SJSA1 (cell line): ENCODE measurements at places on chromosomes 6 and 20.

DNA sequence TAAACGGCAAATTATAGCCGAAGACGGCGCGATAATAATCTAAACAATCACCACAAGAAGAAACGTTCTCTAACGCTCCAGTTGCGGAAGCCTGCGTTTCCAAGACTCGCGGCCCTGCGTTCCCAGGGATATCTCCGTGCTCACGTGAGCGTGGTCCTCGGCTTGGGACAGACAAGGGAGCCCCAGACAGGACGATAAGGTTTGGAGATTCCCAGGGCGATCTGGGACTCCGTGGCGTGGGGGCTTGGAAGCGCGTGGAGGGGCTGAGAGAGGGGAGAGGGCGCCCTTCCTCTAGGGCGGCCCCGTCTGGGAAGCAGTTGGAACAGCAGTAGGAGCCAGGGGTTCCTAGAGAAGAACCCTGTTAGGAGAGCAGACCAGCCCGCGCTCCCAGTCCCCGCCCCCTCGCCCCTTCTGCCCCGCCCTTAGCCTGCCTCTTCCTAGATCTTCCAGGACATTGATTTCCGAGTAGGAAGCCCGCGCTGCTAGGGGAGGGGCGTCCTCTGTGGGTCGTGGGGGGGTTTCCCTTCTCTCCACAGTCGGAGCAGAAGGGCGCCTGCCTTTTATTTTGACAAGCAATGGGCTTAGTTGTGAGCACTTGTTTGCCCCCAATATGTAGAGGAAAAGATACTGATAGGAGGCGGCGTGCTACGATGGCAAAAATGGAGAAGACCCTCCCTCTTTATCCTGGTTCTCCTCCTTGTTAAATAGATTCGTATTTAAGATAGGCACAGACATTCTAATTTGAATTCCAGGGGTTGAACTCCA lies 10.6 kb downstream of the NRN1 start:
- DNase-seq, result peak; percentile 62

DNA sequence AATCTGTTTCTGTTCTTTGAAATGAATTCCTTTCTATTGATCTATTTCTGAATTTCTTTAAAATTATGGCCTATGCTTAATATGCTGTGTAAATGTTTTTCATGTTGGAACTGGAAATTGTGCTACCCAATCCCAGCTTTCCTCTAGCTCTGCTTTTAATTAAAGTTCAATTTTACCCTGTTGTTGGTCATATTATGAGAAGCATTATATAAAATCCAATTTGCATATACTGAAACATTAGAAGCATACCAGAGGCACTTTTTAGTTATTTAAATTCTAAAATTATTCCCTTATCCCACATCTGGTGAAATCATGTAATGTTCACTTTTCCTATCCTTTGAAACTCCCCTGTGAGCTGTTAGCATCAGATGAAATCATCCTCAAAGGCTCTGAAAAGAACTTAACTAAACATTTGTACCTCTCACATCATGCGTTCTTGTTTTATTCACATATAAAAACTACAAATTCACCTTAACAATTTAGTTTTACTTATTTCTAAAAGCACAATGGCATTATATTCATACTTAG lies 160.6 kb upstream of the COL21A1 start:
- DNase-seq, result no peak

DNA sequence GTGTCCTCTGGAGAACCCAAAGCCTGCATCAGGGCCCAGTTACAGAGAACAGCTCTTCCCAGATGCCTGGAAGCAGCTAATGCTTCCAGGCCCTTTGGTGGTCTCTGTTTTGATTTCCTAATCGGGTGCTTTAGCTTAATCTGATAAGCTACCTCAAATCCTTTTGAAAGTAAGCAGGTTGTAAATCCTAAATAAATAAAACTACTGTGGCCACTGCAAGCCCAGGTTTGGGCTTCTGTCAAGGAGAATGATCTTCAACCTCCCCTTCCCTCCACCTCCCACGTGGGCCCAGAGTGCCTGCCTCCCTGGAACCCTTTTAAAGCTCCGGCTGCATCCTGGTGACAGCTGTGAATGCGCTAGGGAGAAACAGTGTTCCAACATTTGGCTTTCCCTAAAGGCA lies 25.2 kb upstream of the FYN start:
- no peak for DNase-seq

DNA sequence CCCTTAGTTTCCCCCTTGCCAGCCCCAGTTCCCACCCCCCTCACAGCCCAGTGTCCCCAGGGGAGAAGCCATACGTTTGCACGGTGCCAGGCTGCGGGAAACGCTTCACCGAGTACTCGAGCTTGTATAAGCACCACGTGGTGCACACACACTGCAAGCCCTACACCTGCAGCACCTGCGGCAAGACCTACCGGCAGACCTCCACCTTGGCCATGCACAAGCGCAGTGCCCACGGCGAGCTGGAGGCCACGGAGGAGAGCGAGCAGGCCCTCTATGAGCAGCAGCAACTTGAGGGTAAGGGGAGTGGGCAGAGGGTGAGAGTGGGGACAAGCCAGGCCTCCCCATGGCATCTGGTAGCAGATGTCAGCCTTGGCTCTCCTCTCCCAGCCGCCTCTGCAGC lies 5.1 kb upstream of the DEF6 start:
- no peak for DNase-seq

DNA sequence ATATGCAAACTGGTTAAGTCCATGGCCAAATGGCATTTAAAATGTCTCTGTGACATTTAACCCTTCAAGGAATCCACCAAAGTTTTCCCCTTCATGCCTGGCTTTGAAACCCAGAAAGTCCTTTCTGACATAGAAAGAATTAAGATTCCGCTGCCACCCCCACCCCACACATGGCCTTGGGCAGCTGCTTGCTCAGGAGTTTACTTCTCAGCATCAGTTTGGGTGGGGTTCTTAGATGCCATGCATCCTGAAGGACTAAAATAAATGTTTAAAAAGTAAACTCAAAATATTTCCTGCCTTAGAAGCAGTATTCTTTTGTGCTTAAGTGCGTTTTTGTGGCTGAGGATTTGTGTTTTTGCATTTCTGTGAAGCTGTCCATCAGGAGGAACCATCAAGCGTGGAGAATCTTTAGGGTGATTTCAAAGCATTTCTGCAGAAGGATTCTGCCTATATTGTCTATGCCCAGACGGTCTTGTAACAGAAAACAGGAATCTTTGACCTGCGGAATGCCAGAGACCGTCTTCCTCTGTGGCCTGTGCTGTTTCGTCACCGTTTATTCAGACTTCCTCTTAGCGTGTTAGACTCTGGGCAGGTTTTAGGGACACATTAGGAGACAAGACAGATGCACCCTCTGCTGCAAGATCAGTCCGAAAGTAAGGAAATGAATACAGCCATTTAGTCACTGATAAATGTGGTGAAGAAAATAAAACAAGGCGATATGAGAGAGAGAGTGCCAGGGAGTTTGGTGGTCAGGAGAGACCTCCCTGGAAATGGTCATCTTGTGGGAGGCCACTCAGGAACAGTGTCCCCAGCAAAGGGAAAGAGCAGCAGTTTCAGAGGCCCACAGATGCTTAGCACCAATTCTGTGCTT lies 6.2 kb downstream of the DUSP22 start:
- DNase-seq, result no peak

GRCh38 chr6:148658681-148659430 lies 88.0 kb upstream of the UST start:
- no peak for DNase-seq

DNA sequence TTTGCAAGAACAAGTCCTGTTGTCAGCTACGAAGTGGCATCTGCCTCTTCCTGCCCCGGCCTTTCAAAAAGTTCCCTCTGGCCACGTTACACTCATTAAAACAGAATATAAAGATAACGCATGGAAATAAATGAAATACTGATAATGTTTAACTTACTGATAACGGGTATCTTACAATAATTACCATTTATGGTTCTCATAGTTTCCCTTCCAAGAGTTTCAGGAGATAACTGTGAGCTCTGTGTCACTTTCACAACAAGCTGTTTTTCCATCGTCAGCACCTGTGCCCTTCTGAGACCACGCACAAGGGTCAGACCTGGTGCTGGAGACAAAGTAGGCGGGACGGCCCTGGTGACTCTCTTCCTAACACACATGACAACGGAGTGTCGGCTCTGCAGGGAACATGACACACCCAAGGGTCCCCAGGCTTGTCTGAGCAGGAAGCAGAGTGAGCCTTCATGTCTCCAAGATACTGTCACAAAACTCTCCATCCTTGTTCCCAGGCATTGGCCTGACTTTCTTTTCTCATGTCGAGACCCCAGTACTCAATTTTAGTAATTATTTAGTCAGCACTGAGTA lies 86.2 kb upstream of the THBS2 start:
- no peak for DNase-seq

GRCh38 chr6:46993846-46994245 lies 48.3 kb downstream of the ADGRF1 start:
- DNase-seq, result peak; percentile 76

DNA sequence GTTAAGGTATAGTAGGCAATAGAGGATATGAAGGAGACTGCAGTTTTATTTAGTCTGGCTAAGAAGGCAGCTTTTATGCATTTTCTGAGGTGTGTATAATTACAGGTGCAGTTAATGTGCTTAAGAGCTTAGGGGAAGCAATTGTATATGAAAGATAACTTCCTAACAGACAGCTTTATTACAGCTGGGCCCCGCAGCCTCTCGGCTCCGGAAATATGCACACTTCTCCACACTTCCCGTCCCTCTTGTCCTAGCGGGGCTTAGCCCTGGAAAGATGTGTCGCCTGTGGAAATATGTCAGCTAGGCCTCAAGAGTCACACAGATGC lies 178.4 kb upstream of the ARID1B start:
- no peak for DNase-seq

DNA sequence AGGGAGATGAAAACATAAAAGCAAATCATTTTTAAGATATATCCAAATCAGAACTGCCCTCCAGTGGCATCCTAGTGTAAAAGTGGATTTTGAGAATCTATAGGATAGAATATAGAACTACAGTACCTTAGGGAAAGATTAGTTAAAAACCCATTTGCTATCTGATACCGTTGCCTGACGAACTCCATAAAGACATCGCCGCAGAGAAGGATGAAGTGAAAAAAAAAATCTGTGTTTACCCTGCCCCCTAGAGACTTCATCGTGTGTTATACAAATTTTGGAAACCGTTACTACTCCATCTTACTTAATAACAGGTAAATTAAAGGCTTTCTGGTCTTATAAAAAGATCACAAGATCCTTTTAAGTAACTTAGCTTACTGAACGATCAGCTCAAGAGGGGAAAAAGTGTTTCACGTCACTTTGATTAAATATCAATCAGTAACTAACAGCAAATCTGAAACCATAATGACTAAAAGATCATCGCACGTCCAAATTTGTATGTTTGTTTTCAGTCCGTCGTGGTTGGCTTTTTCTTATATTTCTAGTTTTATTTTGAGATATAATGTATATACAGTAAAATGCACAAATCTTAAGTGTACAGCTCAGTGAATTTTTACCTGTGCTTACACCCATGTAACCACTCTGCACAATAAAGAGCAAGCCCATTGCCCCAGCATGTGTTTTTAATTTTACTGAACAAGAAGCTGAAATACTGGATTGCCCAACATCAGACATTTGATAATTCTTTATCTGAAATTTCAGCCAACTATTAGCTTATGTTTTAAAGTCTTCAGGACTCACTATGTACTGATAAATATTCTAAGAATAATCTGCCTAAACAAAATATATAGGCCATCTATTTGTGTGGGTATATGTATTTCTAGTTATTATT lies 881 bp upstream of the MCM3 start:
- no peak for DNase-seq

- peak; percentile 45 for DNase-seq
Observed at GRCh38 chr6:89035252-89036101, 45.1 kb upstream of the PNRC1 start.

DNA sequence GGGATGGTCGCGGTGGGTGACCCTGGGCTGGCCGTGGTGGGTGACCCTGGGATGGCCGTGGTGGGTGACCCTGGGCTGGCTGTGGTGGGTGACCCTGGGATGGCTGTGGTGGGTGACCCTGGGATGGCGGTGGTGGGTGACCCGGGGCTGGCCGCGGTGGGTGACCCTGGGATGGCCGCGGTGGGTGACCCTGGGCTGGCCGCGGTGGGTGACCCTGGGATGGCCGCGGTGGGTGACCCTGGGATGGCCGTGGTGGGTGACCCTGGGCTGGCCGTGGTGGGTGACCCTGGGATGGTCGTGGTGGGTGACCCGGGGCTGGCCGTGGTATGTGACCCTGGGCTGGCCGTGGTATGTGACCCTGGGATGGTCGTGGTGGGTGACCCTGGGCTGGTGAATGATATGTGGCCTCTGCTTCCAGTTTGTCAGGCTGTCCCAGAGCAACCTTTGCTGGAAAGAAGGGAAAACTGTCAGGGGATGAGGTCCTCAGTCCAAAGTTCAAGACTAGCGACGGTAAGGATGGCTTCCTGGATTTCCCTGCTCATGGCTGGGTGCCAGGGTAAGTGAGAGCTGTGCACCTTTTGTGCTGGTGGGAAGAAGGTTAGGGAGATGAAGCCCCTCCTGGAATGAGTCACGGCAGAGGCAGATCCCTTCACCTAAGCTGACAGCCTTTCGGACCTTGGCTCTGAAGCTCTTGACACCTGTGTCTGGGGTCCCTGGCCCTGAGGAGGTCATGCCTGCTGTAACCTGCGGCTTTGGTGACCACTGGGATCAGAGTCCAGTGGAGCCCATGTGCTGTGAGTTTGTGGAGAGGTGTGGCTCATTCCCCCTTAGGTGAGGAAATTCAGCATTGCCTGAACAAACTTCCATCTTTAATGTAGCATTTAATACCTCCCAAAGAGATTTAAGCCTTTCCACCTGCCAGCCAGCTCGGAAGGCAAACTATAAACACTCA lies 19.1 kb upstream of the PCMTD2 start:
- no peak for DNase-seq

DNA sequence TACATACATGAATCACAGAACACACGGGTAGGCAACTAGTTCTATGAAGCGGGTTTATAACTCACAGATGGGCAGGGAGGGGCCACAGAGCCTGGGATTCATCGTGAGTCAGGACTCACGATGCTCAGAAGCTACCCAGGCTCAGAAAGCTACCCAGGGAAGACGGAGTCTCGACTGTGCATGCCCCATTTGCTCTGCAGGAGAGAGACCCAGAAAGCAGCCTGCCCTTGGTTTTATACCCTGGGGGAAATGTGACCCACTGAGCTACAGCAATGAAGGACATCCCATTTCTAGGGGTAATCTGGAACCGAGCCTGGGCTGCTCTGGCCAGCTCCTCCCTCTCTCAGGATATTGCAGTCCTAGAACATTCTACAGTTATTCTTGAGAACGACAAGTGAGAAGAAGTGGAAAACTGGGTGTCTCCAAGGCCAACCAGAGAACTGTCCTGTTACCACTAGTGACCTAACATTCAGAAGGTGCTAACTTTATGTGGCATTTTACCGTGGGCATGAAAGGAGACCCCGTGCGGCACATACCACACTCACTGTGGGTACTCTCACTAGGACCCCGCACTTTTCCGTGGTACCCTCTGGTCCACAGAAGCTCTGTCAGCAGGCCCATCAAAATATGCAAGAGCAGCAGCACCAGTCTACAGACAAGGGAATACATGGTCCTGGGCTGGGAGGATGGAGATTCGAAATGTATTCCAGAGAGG lies 201.9 kb upstream of the PMEPA1 start:
- no peak for DNase-seq

- DNase-seq, result no peak
Observed at GRCh38 chr6:66897576-66897975, 1190.5 kb upstream of the EYS start.
